ENCODE measurements at places on chromosomes 3 and 15.

DNA sequence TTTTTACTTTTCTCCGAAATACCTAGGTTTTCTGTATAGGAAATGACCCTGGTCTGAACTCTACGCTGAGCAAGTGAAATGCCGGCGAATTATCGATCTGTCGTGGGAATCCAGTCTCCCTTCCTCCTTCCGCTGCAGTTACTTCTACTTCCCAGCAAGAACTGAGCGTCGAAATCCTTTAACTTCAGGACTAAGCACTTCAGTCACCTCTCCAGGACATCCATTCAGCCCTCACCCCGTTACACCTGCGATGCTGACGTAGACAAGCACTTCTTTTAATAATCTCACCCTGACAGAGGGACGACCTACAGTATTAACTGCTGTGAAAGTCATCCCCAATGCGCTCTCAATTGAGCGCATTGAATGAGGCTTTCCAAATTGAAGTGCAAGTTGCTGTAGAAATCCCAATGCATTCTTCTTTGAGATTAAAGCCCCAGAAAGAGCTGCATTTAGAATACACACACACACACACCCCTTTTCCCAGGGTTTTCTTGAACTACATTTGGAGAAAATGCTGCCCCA, 1.3 kb downstream of the TOP2B start:
- DNase-seq, result no peak

- no peak for DNase-seq
Measured at GRCh38 chr15:90893175-90894090, 9.1 kb downstream of the FES start.

- DNase-seq, result no peak
Measured at GRCh38 chr15:77143616-77144015, 72.7 kb upstream of the TSPAN3 start.

DNA sequence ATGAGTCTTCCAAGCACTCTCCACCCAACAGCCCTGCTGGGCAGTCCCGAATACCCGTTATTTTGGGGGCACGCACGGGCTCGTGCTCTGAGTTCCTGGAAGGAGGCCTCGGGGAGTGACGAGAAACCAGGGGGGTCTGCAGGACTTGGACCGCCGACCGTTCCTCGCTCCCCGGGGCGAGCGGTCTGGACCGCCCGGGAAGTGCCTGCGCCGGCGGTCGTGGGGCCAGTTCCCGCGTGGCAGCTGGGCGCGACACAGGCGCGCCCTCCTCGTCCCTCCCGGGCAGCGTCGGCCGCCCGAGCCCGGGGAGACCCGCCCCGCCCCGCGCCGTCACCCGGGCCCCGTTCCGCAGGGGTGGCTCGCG, 387 bp downstream of the GNB4 start:
- no peak for DNase-seq

DNA sequence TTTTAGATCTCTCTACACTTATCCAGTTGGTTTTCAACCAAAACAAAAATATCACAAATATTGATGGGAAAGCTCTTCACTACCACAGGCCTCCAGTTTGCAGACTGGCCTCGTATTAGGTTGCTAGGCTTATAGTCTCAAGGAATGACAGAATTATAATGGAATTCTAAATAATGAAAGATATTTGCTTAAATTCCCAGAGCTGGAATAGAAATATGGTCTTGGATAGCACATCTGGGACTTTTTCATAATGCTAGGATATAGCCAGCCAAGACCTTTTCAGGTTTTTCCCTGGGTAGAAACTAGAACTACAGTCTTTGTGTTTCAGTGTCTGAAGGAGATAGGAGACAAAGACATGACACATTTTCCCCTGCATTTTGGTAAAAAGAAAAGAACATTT, 121.9 kb upstream of the STAC start:
- DNase-seq, result no peak

DNA sequence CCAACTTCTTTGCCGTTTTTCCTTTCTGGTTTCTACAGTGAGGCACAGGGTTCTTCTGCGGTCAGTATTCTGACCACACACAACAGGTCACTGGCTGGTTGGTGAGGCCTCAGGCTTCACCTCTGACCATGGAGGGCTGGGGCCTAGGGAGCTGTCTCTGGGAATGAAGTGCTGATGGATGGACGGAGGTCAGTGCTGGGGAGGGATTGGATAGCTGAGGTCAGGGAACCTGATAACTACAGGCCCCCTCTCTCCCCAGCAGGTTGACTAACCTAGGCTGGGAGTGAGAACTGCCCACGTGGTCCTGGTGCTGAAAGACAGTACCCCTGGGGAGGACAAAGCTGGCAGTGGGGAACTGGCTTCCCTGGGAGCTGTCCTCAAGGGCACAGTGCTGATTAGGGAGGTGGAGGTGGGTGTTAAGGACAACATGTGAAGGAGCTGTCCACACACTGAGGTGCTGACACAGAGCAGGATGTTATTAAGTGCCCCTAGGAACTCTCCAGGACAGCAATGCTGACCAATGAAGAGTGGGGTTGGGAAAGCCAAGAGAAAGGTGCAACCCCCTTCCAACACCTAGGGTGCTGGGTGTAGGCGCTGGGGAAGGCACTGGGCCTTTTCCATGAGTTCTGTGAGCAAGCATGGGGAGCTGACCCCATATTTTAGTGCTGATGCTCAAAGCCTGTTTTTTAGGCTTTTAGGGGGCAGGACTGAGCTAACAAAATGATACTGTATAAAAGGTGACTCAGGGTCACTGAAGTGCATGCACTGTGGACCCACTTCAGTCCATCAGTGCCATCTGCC, 45.2 kb downstream of the ATP2B2 start:
- DNase-seq, result no peak

- no peak for DNase-seq
Measured at GRCh38 chr15:65836665-65837064, 32.6 kb upstream of the RAB11A start.

- no peak for DNase-seq
Measured at GRCh38 chr3:189652042-189652441, 20.9 kb downstream of the TP63 start.
